Fibroblast of lung (primary cell): ENCODE measurements at places on chromosomes 3 and 15. TPM values are rescaled to one million over a fixed set of nuclear protein-coding genes. Genes with fewer than 3 reads are reported as not detected.

Gene SEMA3G
- under 0.01 and 0.17 TPM in 2 replicates for total RNA-seq

Gene ARL8B
- 56.0 and 74.8 TPM in 2 replicates for total RNA-seq

Gene CTXN2
- total RNA-seq, result not detected in 2 replicates

Gene NIPA2
- 41.6 and 47.7 TPM in 2 replicates for total RNA-seq

Gene TUBGCP4
- total RNA-seq, result 10.5 and 17.2 TPM in 2 replicates

Gene TLR9
- under 0.01 TPM in 1 of 2 replicates, not detected in the other for total RNA-seq

Gene EPHA3
- total RNA-seq, result 0.26 and 0.99 TPM in 2 replicates

Gene SLCO2A1
- total RNA-seq, result under 0.01 TPM in 2 replicates

Gene RGMA
- total RNA-seq, result 1.3 and 1.5 TPM in 2 replicates

Gene XCR1
- total RNA-seq, result under 0.01 TPM in 1 of 2 replicates, not detected in the other

Gene GASK1A
- total RNA-seq, result 1.8 and 5.4 TPM in 2 replicates

Gene GABRG3
- total RNA-seq, result not detected in 2 replicates

Gene EAF2
- 2.1 and 2.8 TPM in 2 replicates for total RNA-seq

Gene BNC1
- total RNA-seq, result 7.7 and 14.2 TPM in 2 replicates
